ENCODE measurements at places on chromosomes 12 and 14.

- no peak for DNase-seq
Observed at GRCh38 chr14:83282706-83283105, 1749.1 kb upstream of the SEL1L start.

GRCh38 chr12:78886719-78887407 lies 22.3 kb downstream of the SYT1 start:
- no peak for DNase-seq

DNA sequence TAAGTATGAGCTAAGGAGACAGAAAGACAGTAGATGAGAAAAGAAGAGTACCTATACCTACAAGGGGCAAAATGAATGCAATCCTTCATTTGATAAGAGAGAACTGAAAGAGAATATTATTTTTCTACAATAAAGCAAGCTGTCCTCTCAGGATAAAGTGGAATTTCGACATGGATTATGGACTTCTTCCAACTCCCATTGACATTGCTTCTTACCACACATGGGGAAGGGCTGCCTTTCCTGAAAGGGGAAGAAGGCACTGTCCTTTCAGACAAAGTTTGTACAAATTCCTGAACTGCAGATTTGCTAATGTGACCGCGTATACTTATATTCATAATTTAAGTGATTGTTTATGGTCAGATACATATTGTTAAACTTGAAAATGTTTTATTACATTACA lies 4.3 kb upstream of the HEBP1 start:
- no peak for DNase-seq

GRCh38 chr14:63725786-63726460 lies 1.9 kb downstream of the SGPP1 start:
- DNase-seq, result no peak

DNA sequence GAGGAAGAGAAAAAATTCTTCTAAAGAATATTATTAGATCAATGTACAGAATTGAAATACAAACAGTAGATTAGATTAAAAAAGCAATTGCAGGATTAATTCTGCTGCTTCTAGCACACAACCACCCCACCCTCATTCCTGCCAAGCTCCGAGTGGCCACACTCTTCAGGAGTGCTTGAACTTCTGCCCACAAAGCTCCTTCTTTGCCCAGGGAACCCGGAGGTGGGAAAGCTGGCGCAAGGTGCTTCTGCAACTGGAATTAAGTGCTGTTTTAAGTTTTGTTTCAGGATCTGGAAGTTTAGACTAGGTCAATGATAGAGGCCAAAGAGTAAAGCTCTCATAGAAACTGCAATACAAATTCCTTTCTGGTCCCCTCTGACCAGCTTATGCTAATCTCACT lies 94.1 kb upstream of the BMP4 start:
- no peak for DNase-seq
